ENCODE measurements at places on chromosomes 16 and 17.

GRCh38 chr16:55508941-55509931 is at the start of gene LPCAT2:
LPCAT2 (plus strand) TSS chr16:55509072; CDS start chr16:55509182, 110 bp downstream.
- peak; percentile 61 for DNase-seq

GRCh38 chr16:719815-720446 is 1.0 kb upstream of the ANTKMT start:
- no peak for DNase-seq

GRCh38 chr17:73156166-73156840 is 8.5 kb upstream of the SSTR2 start:
- no peak for DNase-seq

GRCh38 chr16:23991066-23991465 is 155.3 kb downstream of the PRKCB start:
- DNase-seq = no peak

DNA sequence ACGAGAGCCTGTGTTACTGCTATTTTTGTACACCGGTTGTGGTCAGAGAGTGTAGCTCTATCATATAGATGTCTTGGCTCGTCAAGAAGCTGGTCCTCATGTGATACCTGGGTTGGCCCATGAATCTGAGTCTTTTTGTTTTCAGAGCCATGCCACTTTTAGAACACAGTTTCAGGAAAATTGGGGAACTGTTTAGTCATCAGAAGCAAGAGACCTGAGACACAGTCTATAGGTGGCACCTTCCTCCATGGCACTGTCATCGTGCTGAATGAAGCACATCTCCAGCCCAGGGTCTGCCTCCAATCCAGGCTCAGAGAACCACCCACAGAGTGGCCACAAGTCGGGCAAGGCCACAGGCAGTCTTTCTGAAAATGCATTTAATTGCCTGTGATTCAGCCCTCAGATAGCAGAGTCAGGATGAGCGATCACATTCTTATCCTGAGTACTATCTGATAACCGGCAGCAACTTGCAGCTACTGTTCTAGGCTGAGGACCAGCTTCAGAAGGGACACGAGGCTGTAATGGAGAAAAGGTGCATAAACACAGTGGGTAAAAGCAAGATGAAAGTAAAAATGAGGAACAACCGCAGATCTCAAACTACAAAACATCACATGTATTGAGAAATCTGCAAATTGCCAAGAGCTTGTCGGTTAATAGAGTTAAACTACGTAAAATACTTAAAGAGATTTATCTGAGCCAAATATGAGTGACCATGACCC is 14.2 kb upstream of the HAPSTR1 start:
- no peak for DNase-seq

DNA sequence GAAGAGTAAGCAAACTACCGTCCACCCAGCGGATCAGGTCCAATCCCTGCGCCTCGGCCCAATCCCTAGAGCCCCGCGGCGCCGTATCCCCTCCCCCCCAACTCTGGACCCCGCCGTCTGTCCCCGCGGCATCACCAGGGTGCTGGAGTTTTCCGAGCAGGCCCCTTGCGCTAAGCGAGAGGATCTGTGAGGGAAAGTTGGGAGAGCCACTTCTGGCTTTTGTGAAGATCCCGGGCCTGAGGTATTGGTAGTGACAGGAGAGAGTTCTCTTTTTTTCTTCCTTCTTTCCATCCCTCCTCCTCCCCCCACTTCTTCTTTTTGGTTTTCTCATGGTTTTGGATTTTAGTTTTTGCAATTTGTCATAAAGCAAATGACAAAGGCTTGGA is 3.5 kb upstream of the DLX4 start:
- DNase-seq = no peak

- no peak for DNase-seq
Measured at GRCh38 chr17:31134576-31134975, 39.8 kb downstream of the NF1 start.

DNA sequence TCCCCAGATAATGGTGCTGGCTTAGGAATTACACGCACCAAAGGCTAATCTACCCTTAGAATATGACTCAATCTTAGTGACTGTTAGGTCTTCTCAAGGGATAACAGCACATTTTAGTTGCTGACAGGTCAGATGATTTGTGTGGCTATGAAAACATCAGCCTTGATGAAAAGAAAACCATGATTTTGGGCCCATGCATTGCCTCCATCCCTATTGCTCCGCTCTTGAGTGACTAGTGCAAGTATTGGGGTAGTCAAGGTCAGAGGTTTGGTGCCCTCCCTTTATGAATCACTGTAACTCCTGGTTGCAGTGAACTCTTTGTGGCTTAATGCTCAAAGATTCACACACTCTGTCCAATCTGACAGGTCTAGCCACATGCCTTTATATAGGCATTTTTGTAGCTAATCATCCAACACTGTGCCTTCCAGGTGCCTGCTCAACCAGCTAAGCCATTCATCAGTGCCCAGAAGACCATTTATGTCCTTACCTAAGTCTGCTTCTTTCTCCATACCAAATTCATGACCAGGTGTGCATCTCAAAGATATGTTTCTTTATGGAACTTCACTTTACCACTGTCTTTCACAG is 251.6 kb downstream of the KCNJ2 start:
- no peak for DNase-seq

DNA sequence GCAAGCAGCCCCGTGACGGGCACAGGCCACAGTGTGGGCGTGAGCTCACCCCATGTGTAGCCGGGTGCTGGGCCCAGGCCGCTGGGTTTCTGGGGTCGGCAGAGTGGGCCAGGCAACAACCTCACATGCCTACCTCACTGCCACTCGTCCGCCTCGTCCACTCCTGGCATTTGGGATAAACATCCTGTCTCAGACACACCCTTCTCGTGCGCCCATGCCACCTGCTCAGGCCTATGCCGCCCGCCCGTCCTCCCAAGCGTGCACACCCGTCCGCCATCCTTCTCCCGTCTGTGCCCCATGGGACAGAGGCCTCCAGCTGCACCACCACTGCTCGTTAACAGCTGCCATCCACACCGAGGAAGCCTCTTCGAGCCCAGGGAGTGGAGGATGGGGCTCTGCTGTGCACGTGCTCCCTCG is 64.3 kb downstream of the KLHDC4 start:
- DNase-seq = no peak

- DNase-seq = no peak
Measured at GRCh38 chr16:3066440-3066748, 954 bp downstream of the IL32 start.

GRCh38 chr17:44362949-44363612 is 572 bp downstream of the FAM171A2 start:
- no peak for DNase-seq

GRCh38 chr17:82914375-82914774 is 74.6 kb upstream of the ZNF750 start:
- no peak for DNase-seq

- DNase-seq = no peak
Measured at GRCh38 chr16:19172098-19172780, 4.2 kb downstream of the SYT17 start.

DNA sequence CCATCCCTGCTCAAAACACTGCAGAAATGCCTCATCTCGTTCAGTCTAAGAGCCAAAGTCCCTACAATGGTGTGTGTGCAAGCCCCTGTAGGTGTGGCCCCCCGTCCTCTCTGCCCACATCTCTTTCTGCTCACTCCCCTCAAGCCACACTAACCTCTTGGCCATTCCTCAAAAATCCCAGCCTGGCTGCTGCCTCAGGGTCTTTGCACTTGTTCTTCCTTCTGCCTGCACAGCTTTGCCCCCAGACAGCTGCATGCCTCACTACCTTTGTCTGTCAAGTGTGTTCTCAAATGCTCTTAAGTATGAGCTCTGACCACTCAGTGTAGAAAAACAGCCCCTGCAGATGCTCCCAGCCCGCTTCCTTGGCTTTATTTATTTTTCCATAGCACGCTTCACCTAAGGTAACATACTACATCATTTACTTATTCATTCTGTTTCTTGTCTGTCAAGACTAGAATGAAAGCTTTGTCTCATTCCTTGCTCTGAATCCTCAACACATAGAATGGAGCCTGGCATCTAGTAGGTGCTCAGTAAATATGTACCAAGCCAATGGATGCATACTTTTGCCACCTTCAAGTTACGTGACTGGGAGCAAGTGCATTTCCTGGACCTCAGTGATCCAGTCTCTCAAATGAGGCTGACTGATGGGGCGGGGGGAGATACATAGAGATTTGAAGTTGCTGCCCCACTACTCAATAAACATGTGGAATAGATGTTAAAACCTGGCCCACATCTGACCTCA is 38.1 kb downstream of the RAI1 start:
- DNase-seq = no peak

DNA sequence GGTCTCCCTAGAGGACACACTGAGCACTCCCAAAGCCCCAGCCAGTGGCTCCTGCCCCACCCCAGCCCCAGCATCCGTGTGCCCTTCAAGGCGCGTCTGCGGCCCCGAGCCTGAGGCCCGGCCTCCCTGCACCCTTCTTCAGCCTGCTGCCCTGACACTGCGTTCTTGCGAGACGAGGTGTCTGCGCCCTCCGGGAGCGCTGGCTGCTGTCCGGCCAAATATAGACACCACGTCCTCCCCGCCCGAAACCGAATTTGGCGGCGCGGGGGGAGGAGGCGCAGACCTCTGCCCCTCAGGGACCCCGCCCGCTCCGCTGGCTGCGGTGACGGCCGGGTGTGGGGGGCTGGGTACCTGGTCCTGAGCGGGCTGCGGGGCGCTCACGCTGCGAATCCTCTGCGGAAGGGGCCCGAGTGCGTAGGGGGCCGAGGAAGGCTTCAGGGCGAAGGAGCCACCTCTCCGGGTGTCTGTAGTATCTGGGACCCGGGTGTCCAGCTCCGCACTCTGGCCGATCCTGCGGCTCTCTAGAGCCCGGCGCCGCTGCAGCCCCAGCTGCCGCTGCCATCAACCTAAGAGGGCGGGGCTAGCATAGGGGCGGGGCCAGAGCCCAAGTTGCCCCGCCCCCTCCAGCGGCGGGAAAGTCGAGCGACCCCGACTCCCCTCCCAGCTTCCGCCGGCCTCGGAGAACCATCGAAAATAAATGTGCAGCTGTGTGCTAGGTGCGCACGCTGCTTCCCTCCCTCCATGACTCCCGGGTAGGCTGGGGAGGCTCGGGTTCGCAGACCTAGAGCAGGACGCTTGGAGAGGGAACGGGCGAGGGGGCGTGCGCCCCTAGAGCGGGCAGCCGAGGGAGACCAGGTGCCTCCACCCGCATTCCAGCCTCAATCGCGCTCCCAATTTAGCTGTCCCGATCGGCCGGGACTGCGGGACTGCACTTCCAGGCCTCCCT is at the start of gene CORO6:
CORO6 (minus strand) TSS at position 576 of the 946 bp plus-strand sequence. CDS start 1,491 bp downstream, outside the sequence.
- DNase-seq = no peak

DNA sequence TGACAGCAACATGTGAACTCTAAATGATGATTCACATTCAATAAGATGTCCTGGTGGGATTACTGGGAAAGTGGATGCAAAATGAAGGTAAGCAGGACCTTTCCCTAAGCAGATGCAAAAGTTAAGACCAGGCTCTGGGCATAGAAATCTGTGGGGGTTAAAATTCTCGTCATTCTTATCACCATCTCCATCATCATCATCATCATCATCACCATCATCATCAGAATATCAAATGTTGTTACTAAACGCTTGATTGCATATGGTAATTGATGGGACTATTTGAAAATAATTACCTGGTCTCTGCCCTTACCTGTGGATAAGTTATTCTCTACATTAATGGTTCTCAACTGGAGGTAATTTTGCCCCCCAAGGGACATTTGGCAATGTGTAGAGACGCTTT is 41.9 kb upstream of the TMEM132E start:
- DNase-seq = no peak

GRCh38 chr17:8062435-8062806 is 23.6 kb downstream of the ALOX15B start:
- no peak for DNase-seq

DNA sequence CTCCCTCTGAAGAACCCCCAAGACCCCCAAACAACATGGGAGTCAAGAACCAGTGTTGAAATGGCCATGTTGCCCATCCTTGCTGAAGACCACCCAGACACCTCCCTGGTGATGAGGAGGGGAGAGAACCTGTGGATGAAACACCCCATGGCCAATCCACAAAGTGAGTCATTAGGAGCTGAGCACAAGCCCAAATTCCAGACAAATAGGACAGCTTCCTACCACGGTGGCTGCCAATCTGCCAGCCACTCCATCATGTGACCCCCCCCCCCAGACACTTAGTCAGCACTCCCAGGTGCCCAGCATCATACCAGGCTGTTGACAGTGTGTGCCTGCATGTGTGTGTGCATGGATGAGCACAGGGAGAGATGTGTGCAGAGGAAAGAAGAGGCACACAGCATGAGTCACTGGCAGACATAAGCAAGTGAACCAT is 26.4 kb upstream of the RPL38 start:
- no peak for DNase-seq

DNA sequence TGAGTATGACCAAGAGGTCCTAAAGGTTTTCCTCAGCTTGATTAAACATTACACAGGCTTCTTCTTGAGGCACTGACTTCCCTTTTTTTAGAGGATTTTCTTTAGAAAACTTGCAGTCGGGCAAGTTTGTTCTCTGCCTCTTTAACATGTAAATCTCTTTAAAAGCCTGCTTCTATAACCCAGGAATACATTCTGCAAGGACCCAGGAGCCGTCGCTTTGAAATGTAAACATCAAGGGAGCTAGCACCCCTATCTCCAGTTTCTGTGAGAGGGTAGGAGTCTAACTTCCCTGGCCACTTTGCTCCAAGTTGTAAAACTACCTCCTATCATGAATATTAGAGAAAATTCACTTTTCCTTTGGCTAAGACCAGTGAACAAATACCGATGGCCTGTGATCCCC is 201.5 kb upstream of the CPHXL start:
- DNase-seq = peak; percentile 1

- no peak for DNase-seq
Measured at GRCh38 chr16:83402967-83403366, 404.8 kb upstream of the HSBP1 start.

GRCh38 chr17:4974115-4974670 is 6.6 kb upstream of the SPAG7 start:
- no peak for DNase-seq

DNA sequence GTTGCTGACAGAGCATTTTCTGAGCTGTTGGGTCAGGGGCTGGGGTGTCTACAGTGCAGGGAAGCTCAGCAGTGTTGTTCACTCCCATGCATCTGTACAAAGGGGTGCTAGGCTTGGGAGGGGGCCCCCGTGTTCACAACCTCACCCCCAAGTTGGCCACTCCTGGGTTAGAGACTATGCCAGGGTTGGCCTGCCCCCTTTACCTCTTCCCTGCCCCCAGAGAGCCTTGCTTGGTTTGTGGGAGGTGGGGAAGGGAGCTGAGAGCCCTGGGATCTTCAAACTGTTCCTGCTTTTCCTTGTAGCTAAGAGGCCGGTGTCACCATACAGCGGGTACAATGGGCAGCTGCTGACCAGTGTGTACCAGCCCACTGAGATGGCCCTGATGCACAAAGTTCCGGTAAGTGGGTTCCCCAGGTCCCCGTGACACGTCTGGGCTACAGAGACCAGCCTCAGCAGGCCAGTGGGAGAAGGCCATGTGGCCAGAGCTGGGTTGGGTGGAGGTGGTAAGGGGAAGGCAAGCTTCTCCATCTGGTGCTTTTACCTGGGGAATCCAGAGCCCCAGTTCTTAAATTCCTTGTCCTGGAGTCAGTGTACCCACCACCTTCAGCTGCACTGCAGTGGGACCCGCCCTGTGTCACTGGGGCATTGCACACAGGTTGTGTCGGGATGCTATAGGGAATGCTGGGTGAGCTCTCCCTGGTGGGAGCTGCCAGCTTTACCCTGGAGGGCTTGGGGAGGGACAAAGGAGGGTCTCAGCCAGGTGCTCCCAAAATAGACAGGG is 11.8 kb downstream of the GPRC5C start:
- DNase-seq = no peak

- DNase-seq = no peak
Measured at GRCh38 chr16:57613514-57613913, 14.9 kb upstream of the ADGRG1 start.
